ENCODE measurements at places on chromosomes 1 and 21.

GRCh38 chr1:160032165-160032820 lies 503 bp upstream of the PIGM start:
- no peak for DNase-seq

DNA sequence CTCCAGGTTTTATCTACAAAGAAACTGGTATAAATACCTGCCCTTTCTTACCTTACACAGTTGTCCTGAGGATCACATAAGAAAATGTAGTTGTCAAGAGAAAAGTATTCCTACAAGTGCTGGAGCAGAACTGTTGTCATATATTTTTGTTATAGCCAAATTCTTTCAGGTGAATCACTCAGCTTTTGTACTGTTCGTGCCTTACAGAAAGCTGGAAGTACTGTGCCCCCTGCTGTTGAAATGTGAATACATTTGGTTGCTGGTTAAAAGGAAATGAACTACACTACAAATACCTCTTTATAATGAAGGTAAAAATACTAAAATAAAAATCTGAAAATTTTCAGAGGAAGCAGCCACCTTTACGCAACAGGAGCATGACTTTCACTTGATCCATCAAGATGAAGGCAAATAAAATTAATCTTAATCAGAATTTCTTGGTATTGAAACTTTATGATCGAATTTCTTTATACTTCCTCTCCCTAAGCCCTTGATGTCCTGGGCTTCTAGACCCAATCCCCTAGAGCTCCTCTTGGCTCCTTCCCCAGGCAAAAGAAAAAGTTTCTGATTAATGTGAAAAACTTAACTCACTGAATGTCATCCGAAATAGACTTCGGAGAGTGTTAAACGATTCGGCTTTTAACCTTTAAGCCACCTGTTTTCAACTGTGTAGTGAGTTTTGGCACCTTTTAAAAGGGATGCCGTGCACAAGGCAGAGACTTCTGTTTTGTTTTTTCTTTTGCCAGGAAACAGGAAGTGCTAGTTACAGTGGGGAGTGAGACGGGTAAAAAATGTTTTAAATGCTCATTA lies 12.5 kb downstream of the CHML start:
- no peak for DNase-seq

- DNase-seq, result no peak
Measured at GRCh38 chr1:223175032-223175431, 32.0 kb upstream of the TLR5 start.

DNA sequence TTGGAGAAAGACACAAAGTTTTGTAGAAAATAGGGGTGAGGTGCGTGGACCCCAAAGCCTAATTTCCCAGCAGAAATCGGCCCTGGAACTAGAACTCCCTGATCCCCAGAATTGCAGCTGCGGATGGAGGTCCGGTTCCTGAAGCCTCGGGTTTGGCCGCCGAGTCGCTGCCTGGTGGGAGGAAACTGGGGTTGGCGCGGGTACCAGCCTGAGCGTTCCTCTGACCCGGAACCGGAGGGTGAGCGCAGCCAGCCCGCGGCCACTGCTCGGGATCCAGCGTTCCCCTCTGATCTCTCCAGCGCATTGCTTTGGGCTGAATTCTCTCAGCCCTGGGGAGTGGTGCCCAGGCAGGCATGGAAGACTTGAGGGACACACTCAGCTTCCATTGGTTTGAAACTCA lies 1.6 kb downstream of the ST6GALNAC5 start:
- DNase-seq, result no peak

- DNase-seq, result no peak
Measured at GRCh38 chr1:101236516-101237228, at the start of gene S1PR1. Gene S1PR1, plus strand, starts transcription at chr1:101237019. Its CDS starts 1,966 bp downstream, at chr1:101238985.

- no peak for DNase-seq
Measured at GRCh38 chr1:7847599-7847998, 5.3 kb downstream of the UTS2 start.
